ENCODE measurements at places on chromosomes 13 and 19. TPM values are rescaled to one million over a fixed set of nuclear protein-coding genes. Genes with fewer than 3 reads are reported as not detected.

GRCh38 chr19:56261145-56261544 is 11.4 kb upstream of the EDDM13 start:
- H3K4me1 ChIP-seq = no peaks in the 10 kb centered on the region
- no peak overlapping the region for H3K27ac ChIP-seq
- no peaks in the 10 kb centered on the region for H3K36me3 ChIP-seq
- DNase-seq = no peak

GRCh38 chr19:9943744-9944143 is 7.4 kb upstream of the OLFM2 start:
- H3K27ac ChIP-seq = no peak overlapping the region
- no peak for DNase-seq
- no peaks in the 10 kb centered on the region for H3K36me3 ChIP-seq
- no peak overlapping the region for H3K4me3 ChIP-seq

The CEBPA gene
- total RNA-seq = 91.3 TPM

The KLK8 gene
- not detected for total RNA-seq

The DHX34 gene
- total RNA-seq = 13.5 TPM

The ZNF432 gene
- total RNA-seq = 10.1 TPM

The CLEC4G gene
- total RNA-seq = 0.59 TPM

- no peaks in the 10 kb centered on the region for H3K36me3 ChIP-seq
- no peaks in the 10 kb centered on the region for H3K27me3 ChIP-seq
- no peak overlapping the region for H3K27ac ChIP-seq
- H3K4me3 ChIP-seq = no peak overlapping the region
- H3K4me1 ChIP-seq = no peaks in the 10 kb centered on the region
- DNase-seq = no peak
Measured at GRCh38 chr13:47546391-47547225, 454.5 kb downstream of the SUCLA2 start.

DNA sequence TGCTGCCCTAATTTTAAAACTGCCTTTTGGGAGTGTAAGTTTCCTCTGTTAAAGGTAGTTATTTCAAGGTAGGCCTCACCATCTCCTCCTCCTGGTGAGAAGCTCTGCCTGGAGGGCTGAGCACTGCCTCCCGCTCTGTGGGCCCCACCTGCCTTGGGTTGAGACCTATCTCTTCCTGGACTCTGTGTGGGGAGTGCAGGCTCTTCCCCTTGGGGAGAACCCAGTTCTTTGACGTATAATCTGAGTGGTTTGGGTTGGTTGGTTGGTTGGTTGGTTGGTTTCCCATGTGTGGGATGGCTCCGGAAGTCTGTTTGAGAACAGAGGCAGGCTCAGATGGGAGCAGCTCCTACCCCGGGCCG is 39.1 kb downstream of the ACTN4 start:
- H3K36me3 ChIP-seq = no peaks in the 10 kb centered on the region
- H3K27me3 ChIP-seq = no peaks in the 10 kb centered on the region
- H3K27ac ChIP-seq = peak overlapping the region; percentile 95
- no peak overlapping the region for H3K4me3 ChIP-seq
- peaks cover 72% of the 10 kb centered on the region for H3K4me1 ChIP-seq

DNA sequence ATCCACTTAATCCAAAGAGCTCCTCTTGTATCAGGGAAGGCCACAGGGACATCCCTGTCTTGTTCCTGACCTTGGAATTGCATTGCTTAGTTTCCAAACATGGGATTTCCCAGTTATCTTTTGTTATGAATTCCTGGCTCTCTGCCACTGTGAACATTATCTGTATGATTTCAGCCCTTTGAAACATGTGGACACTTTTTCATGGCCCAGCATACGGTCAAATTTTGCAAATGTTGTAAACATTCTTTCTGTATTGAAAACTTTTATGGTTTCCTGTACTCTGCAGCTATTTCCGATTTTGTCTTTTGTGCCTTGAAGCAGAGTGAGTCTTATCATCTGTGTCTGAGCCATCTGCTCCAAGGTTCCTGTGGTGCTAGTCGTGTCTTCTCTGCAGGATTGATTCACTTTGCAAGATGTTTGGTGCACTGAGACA is 4.5 kb upstream of the CFAP97D2 start:
- no peak for DNase-seq
- H3K36me3 ChIP-seq = no peaks in the 10 kb centered on the region
- H3K27me3 ChIP-seq = peaks cover 3% of the 10 kb centered on the region
- H3K4me3 ChIP-seq = no peak overlapping the region
- H3K27ac ChIP-seq = no peak overlapping the region

DNA sequence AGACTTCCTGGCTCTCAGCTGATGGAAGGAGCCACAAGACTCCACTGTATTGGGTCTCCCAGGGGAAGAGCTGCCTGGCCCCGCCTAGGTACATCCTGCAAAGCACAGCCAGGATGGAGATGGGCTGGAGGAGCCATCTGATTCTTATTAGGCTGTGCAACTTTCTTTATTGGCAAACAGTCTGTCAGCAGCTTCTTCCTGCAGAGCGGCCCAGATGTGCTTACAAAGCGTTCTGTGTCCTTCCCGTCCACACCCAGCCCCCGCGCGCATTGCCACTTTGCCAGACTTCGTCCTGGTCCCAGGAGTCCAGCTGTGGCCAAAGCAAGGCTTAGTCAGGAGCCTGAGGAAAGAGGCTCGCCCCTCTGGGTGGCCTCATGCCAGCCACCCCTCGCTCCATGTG is 409.3 kb downstream of the ZNF536 start:
- H3K27ac ChIP-seq = no peak overlapping the region
- no peaks in the 10 kb centered on the region for H3K36me3 ChIP-seq
- H3K27me3 ChIP-seq = no peaks in the 10 kb centered on the region

DNA sequence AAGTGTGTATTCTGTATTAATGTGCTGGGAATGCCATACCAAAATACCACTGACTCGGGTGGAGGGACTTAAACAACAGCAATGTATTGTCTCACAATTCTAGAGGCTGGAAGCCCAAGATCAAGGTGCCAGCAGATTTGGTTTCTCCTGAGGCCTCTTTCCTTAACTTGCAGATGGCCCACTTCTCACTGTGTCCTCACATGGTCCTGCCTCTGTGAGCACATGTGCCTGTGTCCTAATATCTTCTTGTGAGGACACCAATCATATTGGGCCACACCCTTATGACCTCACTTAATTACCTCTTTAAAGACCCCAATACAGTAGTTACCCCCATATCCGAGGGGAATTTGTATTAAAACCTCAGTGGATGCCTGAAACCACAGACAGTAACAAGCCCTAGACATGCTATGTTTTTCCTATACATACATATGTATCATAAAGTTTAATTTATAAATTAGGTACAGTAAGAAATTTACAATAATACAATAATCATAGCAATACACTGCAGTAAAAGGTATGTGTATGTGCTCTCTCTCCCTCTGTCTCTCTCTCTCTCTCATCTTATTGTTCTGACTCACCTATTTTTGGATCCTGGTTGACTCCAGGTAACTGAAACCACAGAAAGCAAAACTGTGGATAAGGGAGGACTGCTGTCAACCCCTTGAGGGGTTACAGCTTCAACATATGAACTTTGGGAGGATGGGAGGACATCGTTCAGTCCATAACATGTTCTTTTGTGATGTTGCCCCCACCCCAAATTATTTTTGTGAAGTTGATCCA is 174.3 kb downstream of the IRS2 start:
- no peak overlapping the region for H3K4me3 ChIP-seq
- no peak for DNase-seq
- H3K4me1 ChIP-seq = no peaks in the 10 kb centered on the region

GRCh38 chr13:29902632-29903305 is 52.4 kb upstream of the UBL3 start:
- H3K27ac ChIP-seq = no peak overlapping the region
- H3K4me1 ChIP-seq = no peaks in the 10 kb centered on the region
- H3K4me3 ChIP-seq = no peak overlapping the region
- DNase-seq = no peak
- H3K27me3 ChIP-seq = no peaks in the 10 kb centered on the region
- H3K36me3 ChIP-seq = no peaks in the 10 kb centered on the region

Data from tibial nerve (tissue), 4 donors.